ENCODE measurements at places on chromosomes 1 and 21.

DNA sequence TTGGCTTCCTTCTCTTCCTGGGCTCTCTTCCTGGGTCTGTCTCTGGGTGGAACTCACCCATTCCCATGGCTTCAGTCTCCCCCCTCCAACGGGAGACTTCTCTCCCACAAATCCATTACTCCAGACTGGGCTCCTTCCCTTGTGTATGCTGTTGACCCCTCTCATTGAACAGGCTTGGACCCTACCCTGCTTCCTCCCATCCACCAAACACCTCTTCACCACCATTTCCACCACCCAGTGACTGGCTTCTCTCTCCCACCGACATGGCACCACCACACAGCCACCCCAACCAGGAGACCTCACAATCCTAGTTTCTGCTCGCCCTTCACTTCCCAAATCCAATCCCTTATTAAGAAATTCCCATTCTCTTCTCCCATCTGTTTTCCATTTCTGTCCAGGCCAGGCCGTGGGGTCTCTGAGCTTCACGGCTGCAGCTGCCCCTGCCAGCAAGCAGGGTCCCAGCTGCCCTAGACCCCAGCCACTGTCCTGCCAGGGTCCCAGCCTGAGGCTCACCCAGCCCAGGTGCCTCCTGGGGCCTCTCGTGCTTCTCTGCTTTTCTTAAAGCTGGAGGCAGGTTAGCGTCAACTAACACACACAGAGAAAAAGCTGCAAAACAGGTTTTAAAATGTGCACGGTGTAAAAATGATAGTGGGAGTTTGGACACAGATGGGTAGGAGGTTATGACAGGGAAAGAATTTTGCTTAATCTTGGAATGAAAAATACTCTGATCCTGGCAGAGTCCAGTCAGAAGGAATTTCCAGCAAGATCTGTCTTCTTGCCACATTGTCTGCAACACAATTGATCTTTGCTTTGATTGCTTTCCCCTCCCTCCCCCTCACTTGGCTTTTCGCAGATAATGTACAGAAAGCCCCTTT lies 383.8 kb upstream of the VAMP3 start:
- peak; percentile 62 for DNase-seq

- DNase-seq: no peak
Observed at GRCh38 chr1:91054780-91055481, 33.1 kb upstream of the ZNF644 start.

DNA sequence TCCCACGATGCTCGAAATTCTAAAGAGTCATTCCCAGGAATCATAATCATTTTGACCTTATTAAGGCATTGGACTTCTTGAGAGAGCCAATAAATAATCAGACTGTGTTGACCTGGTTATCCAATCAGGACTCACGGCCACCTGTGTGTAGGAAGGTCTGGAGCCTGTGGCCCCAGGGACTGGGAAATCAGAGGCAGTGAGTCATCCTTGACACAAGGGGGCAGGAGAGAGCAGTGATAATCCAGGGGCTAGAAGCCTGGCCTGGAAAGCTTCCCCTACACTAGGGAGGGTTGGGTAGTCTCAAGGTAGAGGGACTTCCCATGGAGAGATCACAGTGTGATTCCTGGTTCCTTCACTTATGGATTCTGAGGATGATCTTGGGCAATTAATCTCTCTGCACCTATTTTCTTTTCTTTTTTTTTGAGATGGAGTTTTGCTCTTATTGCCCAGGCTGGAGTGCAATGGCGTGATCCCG lies 4.7 kb downstream of the MR1 start:
- DNase-seq: peak; percentile 20

- DNase-seq: peak; percentile 15
Observed at GRCh38 chr1:206734499-206735142, 36.0 kb upstream of the IL19 start.

DNA sequence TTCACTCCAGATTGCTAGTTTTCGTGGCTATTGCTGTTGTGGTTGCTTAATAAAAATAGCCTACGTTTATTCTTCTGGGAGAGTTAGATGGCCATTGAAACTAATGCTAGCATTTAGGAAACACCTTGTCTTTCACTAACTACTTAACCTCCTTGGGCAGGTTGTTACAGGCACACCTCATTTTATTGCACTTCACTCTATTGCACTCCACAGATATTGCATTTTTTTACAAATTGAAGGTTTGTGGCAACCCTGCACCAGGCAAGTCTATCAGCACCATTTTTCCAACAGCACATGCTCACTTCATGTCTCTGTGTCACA lies 11.3 kb upstream of the MARK1 start:
- DNase-seq: no peak

GRCh38 chr1:80003250-80003649 lies 996.7 kb upstream of the ADGRL4 start:
- no peak for DNase-seq

DNA sequence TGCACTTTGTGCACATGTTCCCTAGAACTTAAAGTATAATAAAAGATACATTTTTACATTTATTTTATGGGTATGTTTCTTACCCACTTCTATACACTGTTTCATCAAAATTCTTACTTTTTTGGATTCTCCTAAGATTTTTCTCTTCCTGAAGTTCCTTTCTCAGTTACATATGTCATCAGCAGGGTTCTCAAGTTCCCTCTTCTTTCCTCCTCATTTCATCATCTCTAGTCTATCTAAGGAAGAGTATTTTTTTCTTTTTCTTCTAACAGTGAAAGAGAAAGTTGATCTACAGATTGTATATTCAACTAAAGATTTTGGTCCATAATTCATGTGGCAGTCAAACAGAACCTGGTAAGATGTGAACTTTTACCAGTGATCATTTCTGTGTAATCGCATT lies 41.2 kb upstream of the CYYR1 start:
- DNase-seq: no peak

DNA sequence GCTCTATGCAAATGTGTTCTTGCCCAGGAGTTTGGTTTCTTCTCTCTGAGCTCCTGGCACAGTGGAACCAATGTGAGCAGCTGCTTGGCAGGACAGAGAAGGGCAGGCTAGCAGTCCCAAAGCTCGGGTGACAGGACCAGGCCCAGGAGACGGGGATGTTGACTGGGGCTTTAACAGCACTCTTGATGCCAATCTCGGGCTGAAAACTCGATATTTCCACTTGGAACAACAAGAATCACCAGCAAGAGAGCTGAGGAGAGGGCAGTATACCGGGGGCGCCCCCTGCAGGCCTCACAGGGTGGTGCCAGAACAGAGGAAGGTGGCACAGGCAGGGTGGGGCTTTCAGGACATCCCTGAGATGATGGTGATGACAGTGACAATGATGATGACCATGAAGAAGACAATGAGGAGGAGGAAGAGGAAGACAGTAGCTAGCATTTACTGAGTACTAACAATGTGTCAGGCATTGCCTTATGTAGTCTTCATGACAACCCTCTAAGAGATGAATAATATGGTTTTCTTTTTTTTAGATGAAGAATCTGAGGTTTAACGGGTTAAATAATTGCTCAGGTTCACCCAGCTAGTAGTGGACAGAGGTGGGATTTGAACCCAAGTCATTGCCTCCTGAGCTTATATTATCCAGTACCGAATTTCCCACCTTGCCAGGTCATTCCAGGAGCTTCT lies 2.7 kb upstream of the KCNJ9 start:
- DNase-seq: no peak

DNA sequence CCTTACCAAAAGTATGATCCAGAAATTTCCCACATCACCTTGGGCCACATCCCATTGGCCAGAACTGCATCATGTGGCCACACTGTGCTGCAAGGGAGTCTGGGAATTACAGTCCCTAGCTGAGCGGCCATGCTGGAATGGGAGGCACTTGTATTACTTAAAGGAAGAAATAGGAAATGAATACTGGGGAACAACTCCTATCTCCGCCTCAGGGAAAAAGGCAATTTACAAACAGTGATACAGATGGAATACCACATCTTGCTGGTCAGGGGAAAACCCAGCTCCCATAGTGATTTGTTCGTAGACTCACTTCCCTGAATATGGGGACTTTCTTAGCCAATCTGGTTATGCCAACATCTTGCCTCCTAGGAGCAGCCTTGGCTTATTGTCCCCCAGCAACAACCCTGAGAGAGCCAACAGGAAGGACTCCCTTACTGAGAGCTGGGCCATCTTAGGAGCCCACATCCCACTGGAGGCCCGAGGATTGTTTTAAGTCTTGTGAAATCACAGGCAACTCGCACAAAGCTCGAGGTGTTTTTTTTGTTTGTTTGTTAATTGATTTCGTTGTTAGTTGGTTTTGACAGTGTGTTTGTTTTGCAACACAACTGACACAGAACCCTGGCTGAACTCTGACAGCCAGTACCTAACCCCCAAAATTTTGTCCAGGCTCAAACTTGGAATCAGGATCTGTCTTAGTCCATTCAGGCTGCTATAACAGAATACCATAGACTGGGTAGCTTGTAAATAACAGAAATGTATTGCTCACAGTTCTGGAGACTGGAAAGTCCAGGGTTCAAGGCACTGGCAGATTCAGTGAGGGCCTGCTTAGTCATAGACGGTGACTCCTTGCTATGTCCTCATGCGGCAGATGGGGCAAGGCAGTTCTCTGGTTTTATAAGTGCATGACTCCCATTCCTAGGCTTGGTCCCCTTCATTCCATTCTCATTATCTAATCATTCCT lies 14.9 kb downstream of the CDA start:
- DNase-seq: no peak

DNA sequence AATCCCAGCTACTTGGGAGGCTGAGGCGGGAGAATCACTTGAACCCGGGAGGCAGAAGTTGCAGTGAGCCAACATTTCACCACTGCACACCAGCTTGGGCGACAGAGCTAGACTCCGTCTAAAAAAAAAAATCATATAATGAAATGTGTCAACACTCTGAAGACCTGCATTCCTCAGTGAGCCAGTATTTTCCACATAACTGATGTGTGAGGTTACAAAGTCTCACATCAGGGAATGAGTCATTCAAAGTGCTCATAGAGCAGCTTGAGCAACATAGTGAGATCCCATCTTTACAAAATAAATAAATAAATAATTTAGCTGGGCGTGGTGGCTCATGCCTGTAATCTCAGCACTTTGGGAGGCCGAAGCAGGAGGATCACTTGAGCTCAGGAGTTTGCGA lies 65.5 kb downstream of the CASZ1 start:
- DNase-seq: no peak

DNA sequence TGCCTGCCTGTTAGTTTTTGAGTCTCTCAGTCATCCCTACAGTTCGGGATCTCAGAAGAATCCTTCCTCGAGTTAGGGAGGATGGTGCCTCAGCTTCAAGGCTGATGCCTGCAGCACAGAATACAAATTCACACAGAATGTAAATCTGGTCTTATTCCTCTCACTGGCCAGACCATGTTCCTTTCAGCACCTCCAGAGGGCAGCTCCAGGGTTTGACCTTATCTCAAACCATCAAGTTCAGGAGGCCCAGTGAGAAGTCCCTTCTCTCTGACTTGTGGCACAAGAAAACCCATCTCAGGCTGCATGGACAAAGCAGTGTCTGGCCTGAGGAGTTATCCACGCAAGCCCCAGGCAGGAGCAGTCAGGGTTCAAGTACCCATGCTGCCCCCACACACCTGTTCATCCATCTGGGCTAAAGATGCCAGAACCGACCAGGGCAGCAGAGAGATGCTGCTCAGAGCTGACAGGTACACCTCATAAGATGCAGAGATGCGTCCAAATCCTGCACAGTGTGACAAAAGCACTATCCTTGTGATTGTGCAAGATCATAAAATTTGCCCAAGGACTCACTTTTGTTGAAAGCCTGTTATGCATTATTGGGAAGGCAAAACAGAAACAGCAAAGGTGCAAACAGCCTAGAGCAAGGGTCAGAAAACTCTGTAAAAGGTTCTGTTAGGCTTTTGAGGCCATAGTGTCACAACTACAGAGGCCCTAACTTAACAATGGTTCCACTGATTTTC lies 49.8 kb downstream of the BCAR3 start:
- peak; percentile 38 for DNase-seq

- no peak for DNase-seq
Observed at GRCh38 chr1:88741413-88741812, 57.3 kb downstream of the PKN2 start.

DNA sequence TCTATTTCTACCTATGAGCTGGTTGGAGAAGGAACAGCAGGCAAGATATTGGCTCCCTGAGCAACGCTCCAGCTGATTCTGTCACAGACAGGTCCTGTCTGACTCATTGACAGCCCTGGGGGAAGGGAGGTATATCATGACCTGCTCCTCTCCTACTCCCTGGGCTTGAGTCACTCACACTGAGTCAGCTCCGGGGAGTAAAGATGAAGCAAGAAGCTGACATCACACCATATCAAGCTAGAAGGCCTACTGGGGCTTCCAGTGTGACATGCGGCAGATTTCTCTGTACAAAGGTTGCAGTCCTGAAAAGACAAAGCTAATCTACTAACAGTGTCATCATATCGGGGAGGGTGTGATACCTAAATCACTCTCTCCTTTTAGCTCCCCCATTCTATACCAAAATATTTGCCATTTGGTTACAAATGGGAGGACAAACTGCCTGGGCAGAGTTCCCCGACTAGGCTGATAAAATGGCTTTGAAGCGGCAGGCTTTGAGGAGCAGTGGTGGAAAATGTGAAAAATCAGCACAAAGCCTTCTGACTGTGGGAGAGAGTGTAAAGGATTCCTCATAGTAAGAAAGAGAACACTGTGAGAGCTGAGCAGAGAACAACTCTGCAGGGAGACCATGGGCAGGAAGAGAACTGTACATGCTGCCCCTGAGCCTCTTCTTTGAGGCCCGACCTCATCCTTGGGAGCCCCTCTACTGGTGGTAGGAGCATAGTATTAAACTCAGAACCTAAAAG lies 15.5 kb downstream of the PI4KB start:
- no peak for DNase-seq

- no peak for DNase-seq
Observed at GRCh38 chr1:182809414-182809957, 19.9 kb downstream of the NPL start.

- DNase-seq: no peak
Observed at GRCh38 chr1:116820369-116820768, 66.1 kb downstream of the CD2 start.

DNA sequence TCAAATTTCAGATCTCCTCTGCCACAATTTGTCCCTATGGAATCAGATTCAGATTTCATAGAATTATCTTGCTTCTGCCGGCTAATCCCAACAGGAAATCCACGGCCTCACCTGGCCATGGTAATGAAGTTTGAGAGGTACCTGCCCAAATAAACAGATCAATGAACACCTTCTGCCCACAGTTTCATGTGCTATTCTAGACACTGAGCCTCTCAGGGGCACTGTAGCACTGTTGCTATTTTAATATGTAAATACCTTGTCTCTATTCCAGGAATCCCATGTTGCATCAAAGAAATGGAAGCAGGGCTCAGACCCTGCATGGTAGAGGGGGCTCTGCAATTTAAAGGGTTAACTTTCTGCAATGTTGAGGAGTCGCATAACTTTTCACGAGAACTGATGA lies 593.1 kb downstream of the PTBP2 start:
- peak; percentile 42 for DNase-seq

Measured in NCI-H510A treated with DMSO at 0.1 percent for 48 hours (cell line).